ENCODE measurements at places on chromosomes 12 and 14. TPM values are rescaled to one million over a fixed set of nuclear protein-coding genes. Genes with fewer than 3 reads are reported as not detected.

GRCh38 chr14:64363265-64363846 is 24.8 kb upstream of the MTHFD1 start:
- DNase-seq: no peak

SLC16A7 gene
- 91.9 TPM for total RNA-seq

DNA sequence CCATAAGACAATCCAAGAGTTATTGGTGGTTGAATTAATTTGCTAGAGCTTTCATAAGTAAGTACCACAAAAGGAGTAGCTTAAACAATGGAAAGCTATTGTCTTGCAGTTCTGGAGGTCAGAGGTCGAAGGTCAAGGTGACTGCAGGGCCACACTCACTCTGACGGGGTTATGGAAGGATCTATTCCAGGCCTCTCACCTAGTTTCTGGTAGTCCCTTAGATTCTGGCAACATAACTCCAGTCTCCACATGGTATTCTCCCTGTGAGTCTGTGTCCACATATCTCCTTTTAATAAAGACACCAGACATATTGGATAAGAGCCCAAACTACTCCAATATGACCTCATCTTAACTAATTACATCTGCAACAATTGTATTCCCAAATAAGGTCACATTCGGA is 273.4 kb downstream of the FOXN3 start:
- DNase-seq: no peak

DNA sequence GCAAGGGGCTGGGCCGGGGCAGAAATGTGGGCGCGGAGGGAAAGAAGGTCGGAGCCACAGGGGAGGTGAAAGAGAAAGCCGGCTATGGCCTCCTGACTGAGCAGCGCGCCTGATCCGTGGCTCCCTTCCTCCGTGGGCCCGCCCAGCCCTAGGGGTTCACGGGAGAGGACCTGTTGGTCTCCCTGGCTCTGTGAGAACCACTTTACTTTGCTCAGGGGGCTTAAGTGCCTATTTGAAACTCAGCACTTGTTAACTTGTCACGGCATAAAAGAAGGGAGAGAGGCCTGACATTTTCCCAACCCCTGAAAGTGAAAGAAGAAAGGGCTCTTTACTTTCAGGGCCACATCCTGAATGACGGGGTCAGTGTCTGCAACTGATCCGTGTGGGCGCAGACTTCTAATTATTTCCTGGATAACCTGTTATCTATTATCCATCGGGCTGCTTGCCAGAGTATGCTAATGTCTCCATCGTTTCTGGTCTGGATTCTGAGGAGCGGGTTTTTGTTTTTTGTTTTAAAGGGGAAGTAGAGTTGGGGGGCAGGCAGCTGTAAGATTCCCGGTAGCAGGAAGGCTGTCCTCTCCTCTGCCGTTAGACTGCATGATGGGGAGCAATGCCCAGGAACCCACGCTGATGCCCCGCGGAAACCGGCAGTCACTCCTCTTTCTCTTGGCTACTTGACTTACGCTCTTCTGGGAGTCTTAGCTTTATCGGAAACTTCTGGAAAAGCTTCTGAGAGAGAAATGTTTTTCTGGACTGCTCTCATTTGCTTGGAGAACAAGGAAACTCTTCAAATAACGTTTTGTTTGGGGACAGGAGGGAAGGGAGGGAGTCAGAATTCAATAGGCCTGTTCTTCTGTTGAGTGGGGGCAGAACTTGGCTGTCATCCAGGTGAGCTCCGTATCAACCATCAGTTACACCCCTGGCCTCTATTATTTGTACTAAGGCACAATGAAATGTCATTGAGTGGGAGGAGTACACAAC is 127.7 kb upstream of the MAX start:
- no peak for DNase-seq

GRCh38 chr14:90733139-90733808 is 83.0 kb downstream of the TTC7B start:
- no peak for DNase-seq

All from mesenteric fat pad (tissue), 1 donor.